Trophoblast cell (in vitro differentiated cells and primary cell): ENCODE measurements at places on chromosomes 5 and 9.

DNA sequence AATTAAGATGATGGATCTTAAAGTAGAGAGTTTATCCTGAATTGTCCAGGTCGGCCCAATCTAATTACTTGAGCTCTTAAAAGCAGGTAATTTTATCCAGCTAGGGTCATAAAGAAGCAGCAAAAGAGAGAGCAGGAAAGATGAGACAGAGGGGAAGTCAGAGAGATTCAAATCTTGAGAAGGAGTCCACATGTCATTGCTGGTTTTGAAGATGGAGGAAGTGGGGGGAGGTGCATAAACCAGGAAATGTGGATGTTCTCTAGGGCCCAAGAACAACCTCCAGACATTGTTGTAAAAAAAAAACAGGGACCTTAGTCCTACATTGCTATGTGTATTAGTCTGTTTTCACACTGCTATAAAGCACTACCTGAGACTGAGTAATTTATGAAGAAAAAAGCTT lies 66.4 kb downstream of the SLCO4C1 start:
- no peak for DNase-seq

DNA sequence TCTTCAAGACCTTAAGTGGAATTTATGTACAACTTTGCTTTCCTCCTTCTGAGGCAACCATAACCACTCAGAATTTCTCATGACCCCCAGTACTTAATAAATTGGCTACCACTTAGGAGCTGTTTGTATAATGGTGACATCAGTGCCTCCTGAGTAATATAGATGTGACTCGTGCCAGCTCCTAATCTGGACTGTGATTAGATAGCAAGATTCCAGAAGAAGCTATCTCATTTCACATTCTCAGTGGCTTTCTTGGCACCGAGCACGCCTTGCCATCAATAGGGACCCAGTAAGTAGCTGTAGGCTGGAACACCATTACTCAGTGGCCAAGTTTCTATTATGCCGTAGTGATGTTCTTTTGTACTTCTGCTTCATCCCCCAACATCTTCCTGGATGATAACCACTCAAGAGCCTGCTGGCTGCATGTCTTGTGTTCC lies 228.8 kb downstream of the CD180 start:
- no peak for DNase-seq

DNA sequence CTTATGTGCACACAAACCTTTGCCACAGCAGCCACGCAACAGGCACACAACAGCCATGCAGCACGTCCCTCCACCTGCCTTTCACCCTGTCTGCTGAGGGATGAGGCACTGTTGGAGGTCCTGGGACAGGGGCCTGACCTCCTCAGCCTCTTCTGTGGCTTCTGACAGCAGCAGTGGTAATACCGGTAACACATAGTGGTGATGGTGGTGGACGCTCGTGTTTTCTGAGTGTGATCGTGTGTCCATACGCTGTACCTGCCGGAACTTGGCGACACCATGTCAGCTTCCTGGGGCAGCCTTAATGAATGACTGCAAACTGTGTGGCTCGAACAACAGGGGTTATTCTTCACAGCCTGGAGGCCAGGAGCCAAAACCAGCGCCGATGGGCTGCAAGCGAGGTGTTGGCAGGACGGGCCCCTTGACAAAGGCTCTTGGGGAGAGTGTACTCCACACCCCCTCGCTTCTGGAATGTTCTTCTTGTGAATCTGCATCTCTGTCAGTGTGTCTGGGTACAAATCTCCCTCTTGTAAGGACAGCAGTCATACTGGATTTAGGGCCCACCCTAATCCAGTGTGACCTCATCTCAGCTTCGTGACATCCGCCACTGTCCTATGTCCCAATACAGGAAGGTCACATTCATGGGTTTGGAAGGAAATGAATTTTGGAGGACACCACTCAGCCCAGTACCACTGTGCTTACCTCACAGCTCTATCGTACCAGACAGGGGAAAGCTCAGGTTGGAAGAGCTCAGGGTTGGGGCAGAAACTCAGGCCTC lies 55.3 kb upstream of the EXOC3 start:
- DNase-seq = peak; percentile 21

GRCh38 chr9:134863941-134864820 lies 16.4 kb upstream of the FCN2 start:
- no peak for DNase-seq
